MM.1S (cell line): ENCODE measurements at places on chromosomes 7 and 10.
A peak's percentile ranks its signal among the peaks of the same experiment; 100 is the strongest.

DNA sequence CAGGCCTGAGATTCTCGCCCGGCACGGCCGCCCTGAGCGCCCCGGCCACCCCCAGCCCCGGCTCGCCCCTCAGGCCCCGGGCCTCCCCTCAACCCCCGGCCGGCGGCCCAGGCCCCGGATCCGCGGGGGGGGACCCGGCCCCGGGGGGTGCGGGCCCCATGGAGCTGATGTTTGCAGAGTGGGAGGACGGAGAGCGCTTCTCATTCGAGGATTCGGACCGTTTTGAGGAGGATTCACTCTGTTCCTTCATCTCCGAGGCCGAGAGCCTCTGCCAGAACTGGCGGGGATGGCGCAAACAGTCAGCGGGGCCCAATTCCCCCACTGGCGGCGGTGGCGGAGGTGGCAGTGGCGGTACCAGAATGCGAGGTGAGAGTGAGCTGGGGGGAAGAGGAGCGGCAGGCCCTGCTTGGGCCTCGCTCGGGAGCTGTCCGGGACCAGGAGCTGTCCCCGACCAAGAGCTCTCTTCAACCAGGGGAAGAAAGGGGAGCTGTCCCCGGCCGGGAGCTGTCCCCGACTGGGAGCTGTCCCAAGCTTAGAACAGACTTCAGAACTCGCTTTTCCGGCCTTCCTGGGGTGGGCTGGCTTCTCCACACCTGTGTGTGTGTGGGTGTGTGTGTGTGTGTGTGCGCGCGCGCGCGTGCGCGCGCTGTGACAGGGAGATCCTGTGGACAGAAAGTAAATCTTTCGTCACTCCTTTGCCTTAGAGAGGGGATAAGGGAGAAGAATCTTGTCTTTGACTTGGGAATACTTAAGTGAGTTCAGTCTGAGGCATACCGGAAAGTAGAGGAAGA, 510 bp downstream of the ZSWIM8 start:
- peak; percentile 41 for DNase-seq

DNA sequence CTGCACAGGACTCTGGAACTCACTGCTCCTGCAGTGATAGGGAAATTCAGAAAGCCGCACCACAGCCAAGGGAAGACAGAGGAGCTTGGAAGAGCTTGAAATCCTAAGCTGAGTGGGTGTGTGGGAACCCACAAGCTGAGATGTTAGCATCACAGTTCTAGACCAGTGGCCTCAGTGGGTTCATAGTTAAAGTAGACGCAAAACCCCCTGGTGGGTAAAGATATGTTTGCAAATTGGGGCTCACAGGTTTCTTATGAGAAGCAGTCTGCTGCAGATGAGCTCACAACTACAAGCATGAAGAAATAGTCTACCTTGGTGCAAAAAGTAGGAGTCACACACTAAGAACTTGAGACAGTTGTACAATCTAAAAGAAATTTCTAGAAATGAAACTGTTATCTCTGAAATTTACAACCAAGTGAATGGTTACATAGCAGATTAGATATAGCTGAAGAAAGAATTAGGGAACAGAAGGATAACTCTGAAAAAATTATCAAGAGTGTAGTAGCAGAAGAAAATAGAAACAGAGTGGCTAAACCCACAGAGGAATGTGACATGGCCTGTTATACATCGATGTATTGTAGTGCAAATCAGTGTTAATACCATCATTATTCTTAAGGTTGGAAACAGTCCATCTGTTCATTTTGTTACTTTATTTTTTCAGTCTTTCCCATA, 77.2 kb downstream of the DYNC2I1 start:
- no peak for DNase-seq

GRCh38 chr10:132519382-132520176, 18.0 kb upstream of the INPP5A start:
- no peak for DNase-seq

- DNase-seq, result no peak
Measured at GRCh38 chr10:126687121-126687606, 16.7 kb upstream of the C10orf90 start.

DNA sequence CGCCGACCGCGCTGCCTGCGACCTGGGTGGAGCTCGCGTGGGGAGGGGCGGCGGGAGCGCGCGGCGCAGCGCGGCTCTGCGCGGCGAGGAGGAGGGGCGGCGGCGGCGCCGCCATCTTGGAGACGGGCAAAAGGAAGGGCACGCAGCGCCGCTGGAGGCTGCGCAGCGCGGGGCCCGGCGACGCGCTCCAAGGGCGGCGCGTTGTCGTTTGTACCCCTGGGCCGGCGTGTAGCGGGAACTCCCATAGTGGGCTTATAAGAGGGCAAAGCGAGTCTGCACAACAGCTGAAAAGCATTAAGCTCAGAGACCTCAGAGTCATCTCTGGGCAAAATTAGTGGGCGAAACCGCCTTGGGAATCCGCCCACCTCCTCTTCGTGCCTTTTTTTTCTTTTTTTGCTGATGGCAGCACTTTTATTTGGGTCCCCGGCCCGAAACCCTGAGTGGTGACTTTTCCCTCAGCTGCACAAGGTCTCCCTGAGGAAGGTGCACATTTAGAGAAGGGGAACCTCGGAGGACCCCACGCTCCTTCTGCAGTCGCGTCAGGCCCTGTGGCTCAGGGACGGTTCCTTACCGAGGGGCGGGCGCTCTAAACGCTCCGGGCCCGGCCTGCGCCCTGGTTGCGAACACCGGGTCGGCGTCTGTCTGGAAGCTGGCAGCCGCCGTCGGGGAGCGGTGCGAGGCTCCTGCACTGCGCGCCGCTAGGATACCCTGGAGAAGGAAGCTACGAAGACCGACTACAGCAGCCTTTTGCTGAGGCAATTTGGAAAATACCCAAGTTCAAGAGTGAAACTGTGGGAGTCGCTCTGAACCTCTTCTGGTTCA, 428 bp upstream of the MCMBP start:
- DNase-seq, result peak; percentile 89

GRCh38 chr10:62788861-62789467, 15.6 kb upstream of the ADO start:
- no peak for DNase-seq

GRCh38 chr7:36928311-36928710, 204.0 kb upstream of the AOAH start:
- no peak for DNase-seq

DNA sequence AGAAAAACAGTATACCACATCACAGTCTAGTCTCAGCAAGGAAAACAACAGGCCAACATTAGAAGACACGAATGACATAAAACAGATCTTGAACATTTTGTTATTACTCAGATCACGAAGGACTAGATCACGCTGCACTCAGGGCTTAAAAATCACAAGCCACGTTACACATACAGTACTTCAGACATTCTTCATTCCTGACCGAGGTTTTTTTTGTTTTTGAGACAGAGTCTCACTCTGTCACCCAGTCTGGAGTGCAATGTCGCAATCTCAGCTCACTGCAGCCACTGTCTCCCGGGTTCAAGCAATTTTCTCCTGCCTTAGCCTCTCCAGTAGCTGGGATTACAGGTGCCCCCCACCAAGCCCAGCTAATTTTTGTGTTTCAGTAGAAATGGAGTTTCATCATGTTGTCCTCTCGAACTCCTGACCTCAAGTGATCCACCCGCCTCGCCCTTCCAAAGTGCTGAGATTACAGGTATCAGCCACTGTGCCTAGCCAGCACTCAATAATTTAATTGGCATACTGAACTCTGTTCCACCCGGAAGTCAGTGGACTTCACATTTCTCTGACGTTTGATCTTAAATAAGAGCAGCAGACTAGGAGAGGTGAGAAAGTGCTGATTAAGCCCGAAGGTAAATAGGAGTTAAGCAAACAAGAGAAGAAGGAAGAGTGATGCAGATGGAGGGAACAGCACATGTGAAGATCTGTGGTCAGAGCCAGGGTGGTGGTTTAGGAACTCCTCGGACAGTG, 3.5 kb downstream of the AIMP2 start:
- no peak for DNase-seq

GRCh38 chr7:66758950-66759628, 18.6 kb downstream of the RABGEF1 start:
- DNase-seq, result no peak

GRCh38 chr10:97628228-97628627, 5.1 kb downstream of the MORN4 start:
- no peak for DNase-seq

- no peak for DNase-seq
Measured at GRCh38 chr10:24303522-24304310, 94.8 kb downstream of the KIAA1217 start.

- no peak for DNase-seq
Measured at GRCh38 chr7:117149692-117150091, 173.2 kb downstream of the WNT2 start.
